ENCODE measurements at places on chromosomes 4 and X. TPM values are rescaled to one million over a fixed set of nuclear protein-coding genes. Genes with fewer than 3 reads are reported as not detected.

PPEF1 gene
- 0.12 TPM for polyA plus RNA-seq

GRCh38 chr4:85368240-85368639 is 106.7 kb upstream of the ARHGAP24 start:
- no peaks in the 10 kb centered on the region for H3K36me3 ChIP-seq
- H3K4me3 ChIP-seq = no peak overlapping the region
- no peaks in the 10 kb centered on the region for H3K27me3 ChIP-seq
- no peak overlapping the region for H3K27ac ChIP-seq
- DNase-seq = no peak

LEF1 gene
- 1.4 TPM for polyA plus RNA-seq

- no peaks in the 10 kb centered on the region for H3K36me3 ChIP-seq
- DNase-seq = peak; percentile 88
- H3K4me3 ChIP-seq = peak within 1 kb of the TSS; percentile 53
- peaks cover 3% of the 10 kb centered on the region for H3K27me3 ChIP-seq
Measured at GRCh38 chr4:144645631-144646522, at the start of gene HHIP. Gene HHIP (plus strand): TSS chr4:144646156. CDS start chr4:144646676, 520 bp downstream.

DNA sequence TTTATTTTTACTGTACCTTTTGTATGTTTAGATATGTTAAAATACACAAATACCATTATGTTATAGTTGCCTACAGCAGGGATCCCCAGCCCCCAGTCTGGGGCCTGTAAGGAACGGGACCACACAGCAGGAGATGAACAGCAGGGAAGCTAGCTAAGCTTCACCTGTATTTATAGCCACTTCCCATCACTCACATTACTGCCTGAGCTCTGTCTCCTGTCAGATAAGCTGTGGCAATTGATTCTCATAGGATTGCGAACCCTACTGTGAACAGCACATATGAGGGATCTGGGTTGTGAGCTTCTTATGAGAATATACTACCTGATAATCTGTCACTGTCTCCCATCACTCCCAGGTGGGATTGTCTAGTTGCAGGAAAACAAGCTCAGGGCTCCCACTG is 73.9 kb downstream of the BMPR1B start:
- H3K36me3 ChIP-seq = no peaks in the 10 kb centered on the region
- no peaks in the 10 kb centered on the region for H3K27me3 ChIP-seq
- DNase-seq = no peak
- H3K27ac ChIP-seq = no peak overlapping the region

DNA sequence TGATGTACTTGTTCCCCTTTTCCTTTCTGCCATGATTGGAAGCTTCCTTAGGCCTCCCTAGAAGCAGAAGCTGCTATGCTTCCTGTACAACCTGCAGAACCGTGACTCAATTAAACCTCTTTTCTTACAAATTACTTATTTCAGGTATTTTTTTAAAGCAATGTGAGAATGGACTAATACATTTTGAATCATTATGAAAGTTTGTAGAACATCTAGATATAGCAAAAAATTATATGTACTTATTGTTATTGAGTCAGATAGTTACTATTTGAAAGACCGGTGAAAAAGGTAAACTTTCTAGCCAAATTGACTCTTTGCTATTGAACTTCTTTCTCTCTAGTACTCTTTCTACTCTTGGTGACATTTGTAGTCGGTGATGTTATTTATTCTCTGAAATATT is 777.3 kb upstream of the GALNTL6 start:
- no peaks in the 10 kb centered on the region for H3K4me1 ChIP-seq
- H3K27ac ChIP-seq = no peak overlapping the region
- H3K36me3 ChIP-seq = no peaks in the 10 kb centered on the region
- DNase-seq = no peak
